ENCODE measurements at places on chromosomes 2 and 18.

GRCh38 chr2:55519938-55520885 is 694 bp downstream of the CFAP36 start:
- DNase-seq, result no peak

GRCh38 chr2:101830555-101830954 is 133.0 kb downstream of the MAP4K4 start:
- no peak for DNase-seq

DNA sequence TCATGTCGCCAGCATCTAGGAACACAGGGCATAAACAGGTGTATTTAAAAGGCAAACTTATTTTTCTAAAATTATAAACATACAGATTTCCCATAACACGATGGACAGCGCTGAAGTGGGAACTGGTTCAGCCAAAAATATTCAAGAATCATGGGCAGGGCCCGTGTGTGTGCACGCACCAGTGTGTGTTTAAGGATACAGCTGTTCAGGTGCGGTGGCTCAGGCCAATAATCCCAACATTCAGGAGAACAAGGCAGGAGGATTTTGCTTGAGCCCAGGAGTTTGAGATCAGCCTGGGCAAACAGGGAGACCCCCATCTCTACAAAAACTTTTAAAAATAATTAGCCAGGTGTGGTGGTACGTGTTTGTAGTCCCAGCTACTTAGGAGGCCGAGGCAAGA is 288.6 kb upstream of the HDAC4 start:
- DNase-seq, result no peak

DNA sequence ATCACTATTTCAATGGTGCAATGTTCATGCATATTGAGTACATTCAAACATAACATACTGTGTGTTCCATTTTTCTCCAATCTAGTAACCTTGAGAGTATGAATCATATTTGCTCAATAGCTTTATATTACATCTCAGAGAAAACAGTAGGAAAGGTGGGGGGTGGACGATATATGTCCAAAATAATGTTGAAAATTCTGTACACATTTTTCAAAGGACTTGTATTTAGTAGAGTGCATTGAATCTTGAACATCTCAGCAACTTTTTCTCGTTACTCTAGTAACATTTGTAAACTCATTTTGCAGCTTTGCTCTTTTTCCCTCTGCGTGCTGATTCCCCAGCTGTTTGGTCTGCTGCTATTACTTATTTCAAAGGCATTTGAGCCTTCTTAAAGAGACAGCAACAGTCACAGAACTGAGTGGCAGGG is 1487.0 kb downstream of the LRP1B start:
- no peak for DNase-seq

- peak; percentile 61 for DNase-seq
Measured at GRCh38 chr2:46776687-46777327, 138.8 kb downstream of the MCFD2 start.

GRCh38 chr2:127411653-127412369 is 6.4 kb upstream of the PROC start:
- peak; percentile 28 for DNase-seq

DNA sequence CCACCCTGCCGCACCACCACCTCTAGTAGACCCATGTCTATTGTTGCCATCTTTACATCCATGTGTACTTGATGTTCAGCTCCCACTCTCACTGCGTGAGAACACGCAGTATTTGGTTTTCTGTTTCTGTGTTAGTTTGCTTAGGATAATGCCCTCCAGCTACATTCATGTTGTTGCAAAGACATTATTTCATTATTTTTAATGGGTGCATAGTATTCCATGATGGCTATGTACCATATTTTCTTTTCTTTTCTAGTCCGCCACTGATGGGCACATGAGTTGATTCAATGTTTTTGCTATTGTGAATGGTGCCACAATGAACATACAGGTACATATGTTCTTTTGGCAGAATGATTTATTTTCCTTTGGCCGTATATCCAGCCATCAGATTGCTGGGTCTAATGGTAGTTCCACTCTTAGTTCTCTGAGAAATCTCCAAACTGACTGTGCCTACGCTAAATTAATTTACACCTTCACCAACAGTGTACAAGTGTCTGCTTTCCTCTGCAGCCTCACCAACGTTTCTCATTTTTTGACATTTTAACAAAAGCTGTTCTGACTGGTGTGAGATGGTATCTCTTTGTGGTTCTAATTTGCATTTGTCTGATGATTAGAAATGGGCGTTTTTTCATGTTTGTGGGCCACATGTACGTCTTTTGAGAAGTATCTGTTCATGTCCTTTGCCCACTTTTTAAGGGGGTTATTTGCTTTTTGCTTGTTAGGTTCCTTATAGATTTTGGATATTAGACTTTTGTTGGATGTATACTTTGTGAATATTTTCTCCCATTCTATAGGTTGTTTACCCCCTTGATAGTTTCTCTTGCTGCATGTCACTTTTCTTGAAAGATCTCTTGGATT is 10.5 kb upstream of the ZNF513 start:
- no peak for DNase-seq

DNA sequence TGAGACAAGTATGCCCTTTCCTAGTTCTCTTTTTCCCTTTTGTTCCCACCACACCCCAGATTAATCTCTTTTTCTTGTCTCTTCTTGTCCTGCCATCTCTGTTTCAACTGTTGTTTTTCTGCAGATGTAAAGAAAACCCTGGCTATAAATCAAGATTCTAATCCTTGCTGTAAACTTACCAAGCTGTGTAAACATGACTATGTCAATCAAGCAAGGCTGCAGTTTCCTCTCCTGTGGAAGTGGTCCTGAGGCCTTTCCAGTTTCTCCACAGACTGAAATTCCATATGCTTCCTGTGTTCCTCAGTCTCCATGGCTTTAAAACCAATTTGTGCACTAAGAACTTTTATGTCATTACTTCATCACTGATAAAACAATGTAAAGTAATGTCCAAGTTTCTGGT is 288.8 kb upstream of the PIK3C3 start:
- DNase-seq, result no peak

DNA sequence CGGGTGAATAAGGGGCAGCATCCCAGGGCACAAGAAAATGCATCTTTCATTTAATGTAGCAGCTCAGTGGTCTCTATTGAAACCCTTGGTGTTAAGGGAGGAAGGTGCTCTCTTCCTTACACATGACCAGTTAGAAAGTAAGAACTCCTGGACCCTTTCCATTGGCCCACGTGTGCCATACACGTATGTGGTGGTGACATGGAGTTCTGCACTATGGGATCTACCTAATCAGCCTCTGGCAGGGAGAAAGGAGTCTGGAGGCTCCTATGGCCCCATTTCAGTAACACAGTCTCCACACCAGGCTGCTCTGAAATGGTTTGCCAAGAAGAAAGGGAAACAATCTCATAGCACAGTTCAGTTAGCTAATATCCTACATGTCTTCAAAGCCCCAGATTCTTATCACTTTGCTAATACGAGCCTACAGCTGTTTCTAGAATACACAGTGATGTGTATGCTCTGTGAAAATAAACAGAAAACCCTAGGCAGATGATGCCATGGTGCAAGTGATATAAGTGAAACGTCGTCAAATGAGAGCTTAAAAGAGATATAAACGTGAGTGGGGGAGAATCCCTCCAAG is 7.0 kb downstream of the EFEMP1 start:
- DNase-seq, result no peak

GRCh38 chr2:241752689-241753276 is 18.4 kb downstream of the D2HGDH start:
- DNase-seq, result no peak

DNA sequence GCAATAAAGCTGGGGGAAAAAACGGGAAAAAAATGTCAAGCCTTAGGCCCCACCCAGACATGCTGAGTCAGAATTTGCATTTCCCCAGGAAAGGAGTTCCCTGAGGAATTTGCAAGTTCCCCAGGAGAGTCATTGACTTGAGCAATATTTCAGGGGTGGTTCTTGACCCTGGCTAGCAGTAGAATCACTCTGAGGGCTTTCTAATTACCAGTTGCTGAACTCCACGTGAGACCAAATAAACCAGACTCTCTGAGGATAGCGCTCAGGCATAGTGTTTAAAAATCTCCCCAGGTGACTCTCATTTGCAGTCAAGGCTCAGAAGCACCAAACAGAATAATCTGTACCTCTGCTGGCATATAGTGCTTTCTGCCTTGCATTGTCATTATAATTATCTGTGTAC is 48.7 kb downstream of the C1QL2 start:
- DNase-seq, result no peak

- DNase-seq, result no peak
Measured at GRCh38 chr18:76273036-76273545, 222.0 kb downstream of the ZNF516 start.

DNA sequence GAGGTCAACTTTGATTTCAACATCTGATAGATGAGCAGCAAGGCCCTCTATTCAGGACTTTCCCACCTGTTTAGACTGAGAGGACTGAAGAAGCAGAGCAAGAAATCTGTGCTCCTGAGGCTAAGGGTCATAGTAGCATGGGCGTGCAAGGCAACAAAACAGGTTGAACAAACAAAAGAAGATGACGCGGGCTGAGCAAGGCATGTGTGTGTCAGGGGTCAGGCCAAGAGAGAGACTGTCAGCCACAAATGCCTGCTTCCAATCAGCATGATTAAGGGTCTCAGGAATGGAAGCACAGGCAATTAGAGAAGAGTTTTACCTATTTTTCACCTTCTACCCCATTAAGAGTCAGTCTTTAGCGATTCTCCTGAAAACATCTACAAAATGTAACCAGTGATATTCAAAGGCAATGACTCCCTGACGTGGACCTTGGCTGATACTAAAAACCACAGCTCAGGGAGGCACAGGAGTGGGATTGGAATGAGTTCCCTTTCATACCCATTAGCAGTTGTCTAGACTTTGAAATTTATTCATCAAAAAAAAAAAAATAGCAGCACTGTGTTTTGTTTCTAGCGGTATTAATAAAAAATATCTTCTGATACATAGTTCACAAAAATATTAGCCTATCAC is 81.9 kb downstream of the DYNAP start:
- peak; percentile 49 for DNase-seq

GRCh38 chr2:150548527-150548926 is 61.1 kb upstream of the RND3 start:
- DNase-seq, result no peak

DNA sequence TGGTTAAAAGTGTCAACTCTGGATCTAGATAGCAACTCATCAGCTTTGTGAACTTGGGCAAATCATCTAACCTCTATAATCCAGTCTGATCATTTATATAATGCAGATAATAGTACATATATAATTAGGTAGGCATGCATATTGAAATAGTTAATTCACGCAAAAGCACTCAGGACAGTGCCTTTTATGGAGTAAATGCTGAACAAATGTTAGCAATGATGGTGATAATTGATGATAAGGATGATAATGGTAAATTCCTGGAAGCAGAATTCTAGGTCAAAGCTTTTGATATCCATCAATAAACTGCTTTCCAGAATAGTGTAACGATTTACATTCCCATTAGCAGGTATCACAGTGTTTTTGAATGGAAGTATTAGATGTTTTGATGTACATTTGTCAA is 59.7 kb upstream of the CYP26B1 start:
- DNase-seq, result no peak

DNA sequence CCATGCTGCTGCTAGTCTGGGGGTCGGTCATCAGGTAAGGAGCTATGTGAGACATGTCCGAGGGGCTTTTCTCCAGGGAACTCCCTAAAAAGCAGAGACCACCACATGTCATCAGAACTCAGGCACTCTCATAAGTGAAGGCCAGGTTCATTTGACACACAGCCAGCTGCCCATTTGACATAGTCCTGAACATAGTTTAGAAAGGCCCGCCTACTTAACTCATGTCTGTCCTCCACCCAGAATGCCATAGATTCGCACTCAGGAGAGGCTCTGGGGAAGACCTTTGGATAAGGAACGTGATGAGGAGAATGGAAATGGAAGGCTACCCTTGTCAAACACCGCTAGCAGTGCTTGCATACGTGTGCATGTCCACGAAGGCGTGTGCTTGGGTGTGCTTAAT is 157.2 kb downstream of the PTGR3 start:
- no peak for DNase-seq

DNA sequence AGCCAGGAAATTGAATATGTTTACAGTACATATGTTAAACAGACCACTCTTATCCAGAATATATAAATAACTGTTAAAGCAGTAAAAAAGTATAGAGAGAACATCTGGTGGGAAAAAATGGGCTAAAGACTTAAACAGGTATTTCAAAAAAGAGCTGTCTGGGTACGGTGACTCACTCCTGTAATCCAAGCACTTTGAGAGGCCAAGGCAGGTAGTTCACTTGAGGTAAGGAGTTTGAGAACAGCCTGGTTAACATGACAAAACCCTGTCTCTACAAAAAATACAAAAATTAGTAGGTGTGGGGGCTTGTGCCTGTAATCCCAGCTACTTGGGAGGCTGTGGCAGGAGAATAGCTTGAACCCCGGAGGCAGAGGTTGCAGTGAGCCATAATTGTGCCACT is 171.4 kb upstream of the FSIP2 start:
- no peak for DNase-seq

GRCh38 chr2:131094463-131095281 is 1.4 kb upstream of the FAM168B start:
- DNase-seq, result peak; percentile 6

GRCh38 chr2:86249579-86250391 is 50.5 kb downstream of the MRPL35 start:
- DNase-seq, result peak; percentile 50

GRCh38 chr2:197011801-197012641 is 85.5 kb upstream of the PGAP1 start:
- peak; percentile 72 for DNase-seq

DNA sequence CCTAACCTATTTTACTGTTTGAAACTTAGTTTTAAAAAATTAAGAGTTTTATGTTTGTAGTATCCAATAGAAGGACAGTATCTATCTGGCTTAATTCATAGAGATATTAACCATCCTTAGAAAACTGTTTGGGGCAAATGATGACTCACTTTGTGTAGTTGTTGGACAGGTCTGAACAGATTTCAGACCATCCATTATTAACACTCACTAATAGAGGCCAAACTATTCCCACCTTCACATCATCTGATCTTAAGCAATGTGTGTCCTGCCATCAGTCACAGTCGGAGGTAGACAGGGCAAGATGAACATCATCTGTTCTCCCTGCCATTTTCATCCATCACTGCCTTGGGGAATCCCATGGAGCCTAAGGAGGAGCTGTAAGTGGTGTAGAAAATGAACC is 164.6 kb upstream of the DCC start:
- DNase-seq, result no peak

GRCh38 chr2:190607014-190607597 is 41.8 kb upstream of the NAB1 start:
- DNase-seq, result no peak

GRCh38 chr2:116911540-116911939 is 903.0 kb upstream of the DDX18 start:
- DNase-seq, result no peak

DNA sequence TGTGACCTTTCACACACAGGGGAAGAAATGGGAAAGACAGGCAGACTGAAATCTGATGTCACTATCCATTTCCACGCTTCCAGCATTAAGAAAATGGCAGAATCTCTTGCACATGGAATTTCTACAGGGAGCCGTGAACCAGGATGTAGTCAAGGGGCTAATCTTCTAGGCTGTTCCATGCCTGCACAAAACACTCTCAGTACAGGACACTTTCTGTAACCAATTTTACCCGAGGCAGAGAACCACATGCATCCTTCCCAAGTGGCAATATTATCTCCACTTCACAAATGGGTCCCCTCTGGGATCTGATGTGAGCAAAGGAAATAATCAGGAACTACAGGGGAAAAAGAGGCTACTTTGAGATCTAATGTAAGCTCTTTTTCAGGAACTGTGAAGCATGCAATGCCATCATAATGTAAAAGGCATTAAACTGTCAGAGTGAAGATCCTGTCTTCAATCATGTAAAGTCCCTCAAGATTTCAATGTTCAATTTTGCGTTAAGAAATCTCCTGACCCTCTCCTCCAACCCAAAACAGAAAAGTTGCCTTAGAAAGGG is 236.9 kb downstream of the RBM43 start:
- DNase-seq, result peak; percentile 67
